Heart right ventricle (tissue), 16 donors: ENCODE measurements at places on chromosomes 7 and 10.

GRCh38 chr7:155189590-155189989 lies 108.1 kb upstream of the INSIG1 start:
- no peak for DNase-seq

GRCh38 chr7:51286401-51286800 lies 30.2 kb downstream of the COBL start:
- DNase-seq = no peak

DNA sequence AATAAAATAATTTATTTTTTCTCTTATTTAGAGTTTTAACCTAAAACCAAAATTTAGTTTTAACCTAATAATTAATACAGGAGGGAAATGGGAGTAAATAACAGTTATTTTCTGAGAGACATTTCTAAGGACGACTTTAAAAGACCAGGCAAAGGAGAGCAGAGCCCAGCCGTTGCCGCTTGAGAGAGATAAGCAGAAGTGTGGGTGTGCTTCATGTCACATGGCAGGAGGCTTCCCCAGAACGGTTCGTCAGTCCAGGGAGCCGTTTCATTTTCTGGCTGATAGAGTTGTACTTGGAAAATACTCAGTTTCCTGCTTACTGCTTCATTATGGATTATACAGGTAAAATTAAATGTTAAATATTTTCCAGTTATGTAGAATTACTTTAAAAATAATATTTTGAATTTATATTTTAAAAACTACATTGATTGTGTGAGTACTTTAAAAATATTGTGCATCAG lies 61.4 kb downstream of the ST7 start:
- peak; percentile 27 for DNase-seq

GRCh38 chr10:26780793-26781601 lies 79.8 kb downstream of the ABI1 start:
- no peak for DNase-seq

GRCh38 chr7:16791905-16792698 lies 12.7 kb downstream of the AGR2 start:
- DNase-seq = no peak

DNA sequence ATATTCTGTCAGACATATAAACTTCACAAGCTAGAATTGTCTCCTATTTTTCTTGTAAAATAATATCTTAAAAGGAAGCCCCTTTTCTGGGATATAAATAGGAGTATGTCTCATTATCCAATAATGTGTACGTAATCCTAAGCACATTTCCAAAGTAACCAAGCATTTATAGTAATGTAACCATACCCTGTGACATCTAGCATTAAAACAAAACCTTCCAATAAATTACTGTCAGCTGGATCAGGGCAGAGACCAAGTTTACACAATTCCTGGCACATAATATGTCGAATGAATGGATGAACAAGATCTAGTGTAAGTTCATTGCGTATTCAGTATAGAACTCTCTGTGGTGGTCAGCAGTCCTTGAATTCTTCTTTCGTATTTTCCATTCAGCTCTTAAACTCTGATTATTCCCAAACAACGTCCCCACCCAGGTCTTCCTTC lies 14.3 kb downstream of the CPED1 start:
- no peak for DNase-seq

DNA sequence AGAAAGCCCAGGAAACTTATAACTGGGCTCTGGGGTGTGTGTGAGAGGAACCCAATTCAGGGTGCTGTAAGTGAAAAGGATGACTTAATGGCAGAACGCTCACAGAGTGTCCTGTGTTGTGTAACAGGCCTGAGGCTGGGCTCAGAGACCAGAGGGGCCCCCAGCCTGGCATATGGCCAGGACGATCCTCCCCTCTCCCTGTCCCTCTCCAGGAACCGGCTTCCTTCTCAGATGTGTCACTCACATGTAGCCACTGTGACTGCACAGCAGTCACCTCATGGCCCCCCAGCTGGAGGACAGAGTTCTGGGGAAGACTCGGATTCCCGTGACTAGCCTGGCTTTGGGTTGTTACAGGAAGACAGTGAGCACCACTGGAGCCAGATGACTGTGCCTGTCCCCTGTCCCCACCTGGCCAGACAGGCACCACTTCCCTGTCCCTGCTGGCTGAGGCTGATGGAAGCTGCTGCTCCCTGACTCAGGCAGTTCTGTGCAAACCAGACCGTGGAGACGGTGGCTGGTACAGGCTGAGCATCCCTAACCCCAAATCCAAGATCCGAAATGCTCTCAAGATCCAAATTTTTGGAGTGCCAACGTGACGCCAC lies 220.5 kb downstream of the MLLT10 start:
- DNase-seq = no peak

GRCh38 chr7:43692582-43693373 lies 36.5 kb downstream of the COA1 start:
- DNase-seq = no peak

- no peak for DNase-seq
These were observed 267.7 kb downstream of the TNS3 start for GRCh38 chr7:47314248-47314647.

GRCh38 chr10:108771106-108771505 lies 1152.2 kb downstream of the XPNPEP1 start:
- no peak for DNase-seq

GRCh38 chr10:116891208-116891607 lies 41.9 kb downstream of the ENO4 start:
- DNase-seq = peak; percentile 57

DNA sequence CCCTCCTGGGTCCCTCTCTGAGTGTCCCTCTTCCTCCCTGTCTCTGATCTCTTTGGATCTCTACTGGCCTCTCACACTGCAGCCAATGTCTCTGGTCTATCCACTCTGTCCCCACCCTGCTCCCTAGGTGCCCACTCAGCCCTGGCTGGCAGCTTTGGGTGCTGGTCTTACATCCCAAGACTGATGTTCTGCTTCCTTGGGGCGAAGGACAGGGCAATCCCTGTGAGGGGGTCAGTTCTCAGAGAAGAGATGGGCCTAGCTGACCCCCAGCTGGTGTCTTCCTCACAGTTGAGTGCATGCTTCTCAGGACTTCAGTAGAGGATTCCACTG lies 51.7 kb upstream of the CAMK2B start:
- DNase-seq = no peak

GRCh38 chr7:80027611-80028173 lies 106.9 kb upstream of the GNAI1 start:
- DNase-seq = no peak

DNA sequence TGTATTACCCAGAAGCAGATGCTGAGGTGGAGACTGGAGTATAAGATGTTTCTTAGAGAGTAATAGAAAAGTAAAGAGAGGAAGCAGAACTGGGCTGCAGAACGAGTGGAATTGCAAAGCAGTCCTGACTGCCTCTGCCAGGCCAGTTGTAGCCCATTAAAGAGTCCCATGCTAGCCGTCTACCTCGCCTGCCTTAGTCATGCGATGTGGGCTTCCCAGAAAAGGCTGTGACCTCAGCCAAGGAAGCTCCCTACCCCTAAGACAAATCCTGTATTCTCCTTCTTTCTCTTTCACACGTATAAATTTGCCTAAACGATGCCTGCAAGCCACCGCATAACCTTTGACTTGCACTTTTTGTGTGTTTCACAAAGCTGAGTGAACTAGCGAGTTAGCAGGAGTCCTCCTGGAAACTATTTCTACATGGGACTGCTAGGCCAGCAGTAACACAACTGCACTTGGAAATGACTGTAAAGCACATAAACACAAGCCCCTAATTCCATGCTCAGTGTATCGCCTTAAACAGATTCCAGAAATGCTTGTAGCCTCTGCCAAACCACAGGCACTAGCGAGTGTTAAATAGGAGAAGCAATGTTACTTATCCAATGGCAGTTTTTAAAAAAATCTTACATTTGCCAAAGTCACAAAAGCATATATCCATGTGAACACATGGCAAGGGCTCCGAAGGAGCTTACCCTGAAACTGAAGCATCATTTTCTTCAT lies 47.4 kb upstream of the GNAI1 start:
- no peak for DNase-seq

- no peak for DNase-seq
These were observed 8.5 kb downstream of the UNC5B start for GRCh38 chr10:71220689-71221540.

- DNase-seq = no peak
These were observed 143.4 kb upstream of the ITGB1 start for GRCh38 chr10:33101392-33101787.

- peak; percentile 21 for DNase-seq
These were observed 93.0 kb downstream of the NHLRC2 start for GRCh38 chr10:113947184-113948041.

GRCh38 chr7:142384493-142384922 lies 126.7 kb upstream of the PRSS58 start:
- DNase-seq = no peak

- no peak for DNase-seq
These were observed 131.8 kb upstream of the GRB10 start for GRCh38 chr7:50914460-50914859.

GRCh38 chr7:30545791-30546555 lies 41.3 kb upstream of the GGCT start:
- no peak for DNase-seq

DNA sequence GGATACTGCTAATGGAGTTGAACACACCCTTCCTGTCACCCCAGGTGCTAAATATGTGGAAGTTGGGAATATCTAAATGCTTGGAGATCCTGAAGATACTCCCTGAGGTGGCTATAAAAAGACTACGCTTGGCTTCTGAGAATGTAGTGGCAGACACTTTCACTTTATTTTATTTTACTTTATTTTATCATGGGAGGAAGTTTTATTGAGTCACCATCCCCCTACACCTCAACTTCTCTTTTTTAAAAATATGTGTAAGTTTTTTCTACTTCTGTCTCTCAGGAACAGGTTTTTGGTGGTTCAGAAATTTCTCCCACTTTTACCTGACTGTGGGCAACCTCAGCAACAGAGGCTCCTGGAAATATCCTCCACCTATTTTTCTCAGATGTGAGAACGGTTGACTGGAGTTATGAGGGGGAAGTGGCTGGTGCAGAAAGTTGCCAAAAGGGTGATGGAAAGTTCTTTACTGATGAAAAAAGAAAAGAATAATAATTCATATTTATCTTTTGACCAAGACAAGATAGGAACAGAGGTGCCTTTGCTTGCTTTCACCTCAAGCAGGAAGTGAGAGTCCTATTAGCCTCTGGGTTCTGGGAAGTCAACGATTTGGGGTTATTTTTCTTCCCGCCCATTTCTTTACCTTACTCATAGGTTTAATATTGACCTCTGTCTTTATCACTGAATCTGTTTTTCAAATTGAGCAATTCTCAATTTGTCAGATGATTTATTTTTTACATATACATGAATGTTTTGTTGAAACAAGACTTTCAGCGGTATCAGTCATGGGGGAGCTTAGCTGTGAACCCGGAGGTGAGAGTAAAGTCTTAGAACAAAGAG lies 103.6 kb downstream of the AHR start:
- no peak for DNase-seq

- DNase-seq = no peak
These were observed 21.4 kb upstream of the RSBN1L start for GRCh38 chr7:77674878-77675277.

- DNase-seq = no peak
These were observed 292.4 kb downstream of the ZWINT start for GRCh38 chr10:56068473-56069263.

DNA sequence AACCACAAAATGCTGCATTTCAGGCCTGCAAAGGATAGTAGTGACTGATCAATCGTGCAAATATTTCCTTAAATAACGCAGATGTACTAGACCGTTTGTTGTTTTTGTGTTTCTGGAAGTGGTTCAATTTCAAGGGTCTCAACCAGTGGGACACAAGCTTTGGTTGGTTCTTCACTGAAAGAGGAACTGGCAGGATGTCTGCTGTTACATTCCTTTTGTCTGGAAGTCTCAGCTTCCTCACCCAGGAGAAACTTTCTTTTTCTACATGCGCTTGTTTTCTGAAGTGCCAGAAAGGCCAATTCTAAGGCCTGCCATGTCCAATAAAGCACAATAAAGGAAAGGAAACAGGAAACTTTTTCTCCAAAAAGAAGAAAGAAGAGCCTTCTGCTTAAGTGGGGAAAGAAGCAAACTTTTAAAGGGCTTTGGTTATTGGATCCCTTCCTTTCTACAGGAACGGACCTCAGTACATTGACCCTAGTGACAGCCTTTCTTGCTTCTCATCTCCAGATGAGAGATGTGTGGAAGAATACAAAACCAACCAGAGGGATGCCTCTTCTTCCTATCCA lies 4.1 kb downstream of the DKK1 start:
- DNase-seq = no peak

DNA sequence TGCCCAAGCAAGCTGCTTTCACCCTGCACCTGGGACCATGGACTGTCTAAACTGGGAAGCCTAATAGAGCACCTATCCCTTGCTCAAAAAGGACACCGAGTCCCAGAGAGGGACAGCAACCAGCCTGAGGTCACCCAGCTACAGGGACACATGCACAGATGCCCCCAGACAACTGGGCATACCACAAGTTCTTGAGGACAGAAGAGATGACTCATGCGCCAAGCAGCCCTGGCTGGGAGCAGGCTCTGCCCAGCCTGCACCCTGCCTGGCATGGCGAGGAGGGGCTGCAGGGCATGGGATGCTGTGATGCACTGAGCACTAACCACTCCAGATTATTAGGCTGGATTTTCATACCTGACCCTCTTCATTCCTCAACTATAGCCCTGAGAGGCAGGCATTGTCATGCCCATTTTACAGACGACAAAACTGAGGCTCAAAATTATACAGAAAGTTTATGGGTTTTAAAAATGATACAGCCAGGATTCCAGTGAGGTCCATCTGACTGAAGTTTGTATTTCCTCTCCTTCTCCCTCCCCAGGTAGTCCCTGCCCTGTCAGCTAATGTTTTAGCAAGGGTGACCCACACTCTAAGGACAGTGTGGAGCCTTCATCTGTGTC lies 289.3 kb upstream of the ZMIZ1 start:
- DNase-seq = no peak

DNA sequence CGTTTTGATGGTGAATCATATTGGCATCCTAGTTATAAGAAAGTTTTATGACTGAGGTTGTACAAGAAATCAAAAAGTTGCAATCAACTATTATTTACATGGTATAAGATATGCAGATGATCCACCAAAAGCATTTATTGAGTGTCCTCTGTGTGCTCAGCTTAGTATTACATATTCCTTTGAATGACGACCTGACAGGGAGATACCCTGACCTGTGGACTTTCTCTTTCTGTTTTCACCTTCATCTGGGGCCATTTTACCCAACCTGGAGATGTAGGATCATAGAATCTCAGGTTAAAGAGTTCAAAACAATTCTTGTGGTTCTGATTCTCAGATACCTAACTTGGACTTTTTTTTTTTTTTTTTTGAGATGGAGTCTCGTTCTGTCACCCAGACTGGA lies 269.1 kb upstream of the SORCS1 start:
- DNase-seq = no peak

DNA sequence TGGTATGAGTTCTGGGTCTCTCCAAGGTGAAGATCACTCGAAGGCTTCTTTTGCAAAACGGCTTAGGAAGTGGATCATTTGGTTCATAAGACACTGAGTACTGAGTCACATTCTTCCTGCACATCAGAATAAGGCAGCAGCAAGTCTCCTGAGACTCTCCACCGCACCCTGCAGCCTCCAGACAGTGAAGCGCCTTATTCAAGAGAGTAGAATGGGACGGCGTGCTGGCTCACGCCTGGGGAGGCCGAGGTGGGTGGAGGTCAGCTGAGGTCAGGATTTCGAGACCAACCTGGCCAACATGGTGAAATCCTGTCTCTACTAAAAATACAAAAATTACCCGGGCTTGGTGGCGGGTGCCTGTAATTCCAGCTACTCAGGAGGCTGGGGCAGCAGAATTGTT lies 70.3 kb downstream of the C10orf143 start:
- no peak for DNase-seq
